H7 (cell line): ENCODE measurements at places on chromosomes 16 and 17. TPM values are rescaled to one million over a fixed set of nuclear protein-coding genes. Genes with fewer than 3 reads are reported as not detected.

Gene TUBD1
- 10.2 and 10.6 TPM in 2 replicates for total RNA-seq

Gene DNAAF8
- total RNA-seq: 1.1 TPM in 1 of 2 replicates, not detected in the other

Gene MMP28
- total RNA-seq: not detected in 2 replicates

Gene ACLY
- 235 and 260 TPM in 2 replicates for total RNA-seq

DNA sequence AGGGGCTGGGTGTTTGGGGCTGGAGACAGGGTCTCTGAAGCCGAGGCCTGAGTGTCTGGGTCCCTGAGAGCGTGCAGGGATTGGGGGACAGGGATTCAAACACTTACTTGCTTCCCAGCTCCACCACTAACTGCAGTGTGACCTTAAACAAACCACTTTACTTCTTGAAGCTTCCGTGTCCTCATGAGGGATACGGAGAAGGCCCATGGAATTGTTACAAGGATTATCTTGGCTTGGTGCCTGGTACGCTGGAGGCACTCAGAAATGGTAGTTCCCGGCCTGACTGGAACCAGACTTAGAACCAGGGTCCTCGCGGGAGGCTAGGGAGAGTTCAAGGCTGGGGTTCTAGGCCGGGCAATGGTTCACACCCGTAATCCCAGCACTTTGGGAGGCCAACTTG is 2.9 kb upstream of the CXCL16 start:
- no peak for DNase-seq

GRCh38 chr17:57752031-57752905 is 7.2 kb upstream of the CCDC182 start:
- DNase-seq: no peak

DNA sequence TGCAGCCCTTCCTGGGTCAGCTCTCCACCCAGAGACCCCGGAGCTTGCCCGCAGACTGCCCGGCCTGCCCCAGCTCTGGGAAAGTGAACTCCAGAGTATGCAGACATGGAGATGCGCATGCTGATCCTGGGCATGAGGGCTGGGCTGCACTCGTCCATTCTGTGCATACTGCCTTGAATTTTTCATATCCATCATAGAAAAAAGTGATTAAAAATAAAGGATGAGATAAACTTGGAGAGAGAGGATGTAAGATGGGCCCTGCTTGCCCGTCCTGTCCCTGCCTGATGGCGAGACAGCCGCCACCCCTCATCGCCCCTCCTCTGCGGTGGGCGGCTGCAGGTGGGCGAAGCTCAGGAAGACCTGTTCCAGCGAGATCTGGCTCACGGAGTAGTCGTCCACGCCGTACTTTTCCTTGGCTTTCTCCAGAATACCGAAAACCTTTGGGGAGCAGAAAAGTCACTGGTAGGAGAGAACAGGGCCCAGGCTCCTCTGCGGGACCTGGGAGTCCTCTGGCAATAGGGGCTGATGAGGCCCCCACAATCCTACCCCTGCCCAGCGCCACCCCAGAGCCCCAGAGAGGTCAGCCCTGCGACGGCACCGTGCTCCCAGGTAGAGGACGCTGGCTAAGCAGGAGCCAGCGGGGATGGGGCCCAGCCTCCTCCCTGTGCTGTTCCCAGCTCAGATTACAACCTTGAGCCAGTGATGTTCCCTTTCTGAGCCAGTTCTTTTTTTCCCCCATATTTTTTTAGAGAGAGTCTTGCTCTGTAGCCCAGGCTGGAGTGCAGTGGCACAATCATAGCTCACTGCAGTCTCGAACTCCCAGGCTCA is 8.7 kb upstream of the RNPS1 start:
- DNase-seq: peak; percentile 74

GRCh38 chr16:24198807-24199533 is 57.2 kb upstream of the CACNG3 start:
- DNase-seq: no peak

DNA sequence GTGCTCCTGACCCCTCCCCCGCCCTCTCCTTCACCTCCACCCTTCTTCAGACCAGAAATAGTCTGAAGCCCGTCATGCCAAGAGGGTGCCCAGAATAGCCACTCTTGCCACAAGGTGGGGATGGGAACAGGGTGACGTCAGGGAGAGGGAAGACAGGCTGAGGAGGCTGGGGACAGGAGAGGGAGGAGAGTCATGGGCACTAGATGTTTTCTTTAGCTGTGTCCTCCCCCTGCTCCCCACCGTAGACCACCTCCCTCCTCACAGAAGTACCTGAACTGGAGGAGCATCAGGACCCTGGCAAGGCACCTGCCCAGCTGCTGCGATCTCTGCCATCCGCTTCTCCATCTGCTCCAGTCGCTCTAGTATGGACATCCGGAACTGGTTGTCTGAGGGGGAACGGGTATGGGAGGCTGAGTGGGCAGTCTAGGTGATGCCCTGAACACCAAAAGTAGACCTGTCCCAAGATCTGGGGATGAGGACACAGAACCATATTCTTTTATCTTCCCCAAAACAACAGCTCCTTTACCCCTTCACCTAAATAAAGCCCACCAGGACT is 6.6 kb upstream of the SPAG7 start:
- no peak for DNase-seq

DNA sequence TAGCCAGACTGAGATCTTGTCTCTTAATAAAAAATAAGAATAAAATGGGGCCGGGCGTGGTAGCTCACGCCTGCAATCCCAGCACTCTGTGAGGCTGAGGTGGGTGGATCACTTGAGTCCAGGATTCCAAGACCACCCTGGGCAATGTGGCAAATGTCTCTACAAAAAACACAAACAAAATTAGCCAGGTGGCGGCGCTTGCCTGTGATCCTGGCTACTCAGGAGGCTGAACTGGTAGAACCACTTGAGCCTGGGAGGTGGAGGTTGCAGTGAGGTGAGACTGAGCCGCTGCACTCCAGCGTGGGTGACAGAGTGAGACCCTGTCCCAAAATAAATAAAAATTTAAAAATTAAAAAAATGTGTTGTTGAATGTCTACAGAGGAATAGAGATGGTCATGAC is 2.9 kb upstream of the DEF8 start:
- DNase-seq: no peak

GRCh38 chr17:75266316-75267152 is 4.5 kb downstream of the MIF4GD start:
- DNase-seq: no peak

DNA sequence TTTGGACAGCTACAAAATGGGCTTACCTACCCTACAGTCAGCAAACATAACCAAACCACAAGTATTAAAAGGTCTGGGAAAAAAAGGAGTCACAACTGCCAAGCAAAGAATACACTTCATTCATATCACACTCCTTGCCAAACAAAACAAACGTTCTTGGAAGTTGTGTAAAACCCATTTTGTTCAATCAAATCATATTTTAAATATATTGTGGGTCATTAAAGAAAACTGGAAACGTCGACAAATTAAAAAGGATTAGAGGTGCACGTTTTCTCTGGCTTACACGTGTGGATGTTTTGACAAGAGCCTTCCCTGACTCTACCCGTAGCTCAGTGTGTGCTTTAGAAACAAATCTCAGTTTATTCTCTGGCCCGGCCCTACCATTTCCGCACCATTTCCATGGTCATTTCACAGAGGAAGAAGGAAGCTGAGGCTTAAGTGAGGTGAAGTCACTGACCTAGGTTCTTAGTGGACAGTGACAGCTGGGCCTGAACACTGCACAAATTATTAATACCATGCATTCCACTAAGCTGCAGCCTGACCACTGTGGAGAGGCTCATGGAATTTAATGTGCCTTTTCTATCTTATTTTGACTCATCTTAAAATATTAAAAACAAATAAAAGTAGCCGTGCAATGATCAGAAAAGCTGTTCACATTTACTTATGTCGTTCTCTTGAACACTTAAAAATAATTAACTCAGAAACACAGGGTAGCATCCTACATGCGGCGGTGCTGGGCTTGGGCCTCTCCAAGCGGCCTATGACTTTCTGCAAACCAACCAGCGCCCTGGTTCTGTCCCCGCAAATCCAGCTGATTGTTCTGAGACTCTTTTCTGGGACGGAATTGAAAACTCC is 968 bp downstream of the CEP112 start:
- DNase-seq: no peak

GRCh38 chr17:60857556-60858080 is 180.0 kb downstream of the BCAS3 start:
- DNase-seq: no peak

DNA sequence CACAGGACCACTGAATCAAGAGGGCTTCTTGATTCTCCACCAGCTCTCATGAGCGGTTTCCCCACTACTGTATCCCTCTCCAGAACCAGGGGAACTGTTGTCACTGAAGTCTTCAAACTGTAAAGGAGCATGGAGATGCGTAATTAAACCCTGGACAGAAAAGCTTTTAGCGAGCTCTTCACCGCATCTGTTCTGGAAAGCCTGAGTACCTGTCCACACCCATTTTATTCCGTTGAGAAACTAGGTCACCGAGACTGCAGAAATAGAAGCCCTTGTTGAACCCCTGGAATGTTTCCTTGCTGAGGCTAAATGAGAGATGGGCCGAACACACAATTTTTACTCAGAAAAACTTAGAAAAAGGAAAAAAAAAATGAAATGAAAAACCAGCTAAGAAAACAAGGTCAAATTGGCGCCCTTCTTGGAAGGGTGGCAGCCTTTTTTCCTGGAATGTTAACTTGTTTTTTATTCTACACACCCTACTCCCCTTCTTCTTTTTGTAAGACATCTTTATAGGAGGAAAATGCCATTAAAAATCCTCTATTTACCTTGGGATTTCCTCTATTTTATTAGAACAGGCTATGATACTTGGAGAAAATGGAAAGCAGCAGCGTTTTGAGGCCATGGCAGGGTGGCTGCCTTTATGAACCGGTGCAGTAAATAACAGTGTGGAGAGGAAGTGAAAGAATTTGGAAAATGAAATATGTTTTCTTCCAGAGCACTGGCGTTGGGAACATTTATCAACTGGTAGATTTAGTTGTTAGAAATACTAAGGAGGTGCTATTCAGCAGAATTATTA is 52.6 kb upstream of the CRISPLD2 start:
- no peak for DNase-seq

GRCh38 chr16:64717871-64718270 is 404.0 kb downstream of the CDH11 start:
- DNase-seq: no peak

DNA sequence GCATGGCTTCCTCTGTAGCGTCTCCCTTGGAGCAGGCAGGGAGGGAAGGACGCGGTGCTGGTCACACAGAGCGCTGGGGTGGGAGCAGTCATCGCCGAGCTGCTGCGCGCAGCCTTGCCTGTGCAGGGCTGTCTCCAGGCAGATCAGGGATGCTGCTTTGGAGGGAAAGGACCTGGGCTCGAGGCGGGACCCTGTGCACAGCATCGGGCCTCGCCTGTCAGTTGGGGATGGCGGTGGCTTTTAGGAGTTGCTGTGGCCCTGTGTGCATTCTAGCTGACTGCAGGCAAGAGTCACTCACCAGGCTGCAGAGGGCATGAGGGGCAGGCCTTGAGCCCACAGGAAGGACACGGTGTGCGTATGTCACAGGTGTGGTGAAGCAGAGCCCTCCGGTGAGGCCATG is 10.1 kb downstream of the ACSF3 start:
- no peak for DNase-seq

GRCh38 chr16:26747760-26748159 is 319.0 kb upstream of the C16orf82 start:
- DNase-seq: no peak

GRCh38 chr16:84838383-84838948 is 18.7 kb downstream of the CRISPLD2 start:
- DNase-seq: peak; percentile 40

DNA sequence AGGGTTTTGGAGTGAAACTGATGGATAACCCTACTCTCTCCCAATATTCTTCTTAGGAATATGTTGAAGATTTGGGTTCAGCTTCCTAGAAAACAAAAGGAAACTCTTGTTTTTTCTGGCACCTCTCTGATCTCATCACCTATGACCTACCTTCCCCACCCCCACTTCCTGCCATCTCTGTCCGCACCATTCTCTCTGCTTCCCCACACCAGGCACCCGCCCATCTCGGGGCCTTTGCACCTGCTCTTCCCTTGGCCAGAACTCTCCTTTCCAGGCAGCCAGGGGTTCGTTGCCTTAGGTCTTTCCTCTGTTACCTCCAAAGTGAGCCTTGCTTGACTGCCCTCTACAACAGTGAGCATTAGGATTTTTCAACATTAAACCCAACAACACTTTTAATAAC is 159.7 kb downstream of the IRX3 start:
- no peak for DNase-seq

- no peak for DNase-seq
Measured at GRCh38 chr17:6994118-6994598, 1.7 kb upstream of the ALOX12 start.

DNA sequence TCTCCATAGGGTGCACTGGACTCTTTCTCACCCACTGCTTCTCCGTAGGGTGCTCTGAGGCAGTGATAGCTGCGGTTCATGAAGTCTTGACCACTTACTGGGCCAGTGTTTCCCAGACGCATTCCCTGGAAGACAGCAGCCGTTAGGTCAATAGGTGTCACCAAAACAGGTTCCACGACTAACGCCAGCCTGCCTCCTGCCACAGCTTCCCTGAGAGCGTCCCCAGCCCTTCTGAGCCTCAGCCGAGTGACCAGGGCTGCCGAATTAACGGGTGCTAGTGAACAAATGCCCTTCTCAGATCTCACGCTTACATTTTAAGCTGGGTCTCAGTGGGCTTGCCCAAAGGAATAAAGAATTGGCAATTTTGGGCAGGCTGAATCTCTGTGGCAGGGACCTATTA is 188.7 kb upstream of the TNRC6C start:
- no peak for DNase-seq

DNA sequence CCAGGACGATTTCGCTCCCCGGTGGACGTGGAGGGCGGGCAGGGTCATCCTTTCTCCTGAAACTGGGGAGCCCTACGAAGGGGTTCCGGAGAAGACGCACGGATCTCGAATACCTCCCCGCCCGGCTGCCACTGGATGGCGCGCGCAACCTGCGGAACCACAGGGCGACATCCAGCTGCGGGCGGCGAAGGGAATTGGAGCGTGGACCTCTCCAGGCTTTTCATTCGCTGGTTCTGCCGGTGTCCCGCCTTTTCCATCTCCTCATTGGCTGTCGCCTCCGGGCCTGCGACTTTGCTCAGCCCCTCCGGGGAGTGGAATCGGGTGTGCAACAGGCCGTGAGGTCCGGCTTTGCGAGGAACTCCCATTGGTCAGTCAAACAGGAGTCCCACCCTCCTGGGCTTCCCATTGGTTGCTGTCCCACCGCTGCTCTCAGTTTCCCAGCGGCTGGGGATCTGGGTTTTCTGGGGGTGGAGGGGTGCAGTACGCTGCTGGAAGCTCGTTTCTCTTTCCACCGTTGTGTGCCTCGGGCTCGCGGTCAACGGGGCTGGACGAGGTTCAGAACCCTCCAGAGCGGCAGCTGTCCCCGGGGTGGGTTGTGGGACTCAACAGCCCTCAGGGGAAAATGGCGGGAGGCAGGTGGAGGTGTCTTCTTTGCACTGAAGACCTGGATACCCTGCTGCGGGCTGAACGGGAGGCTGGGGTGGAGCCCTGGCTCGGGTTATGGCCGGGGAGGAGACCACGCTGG is 14.5 kb downstream of the OR1D5 start:
- peak; percentile 96 for DNase-seq

GRCh38 chr17:77200711-77201110 is 59.9 kb downstream of the SEC14L1 start:
- DNase-seq: no peak
